ENCODE measurements at places on chromosomes 11 and 22. TPM values are rescaled to one million over a fixed set of nuclear protein-coding genes. Genes with fewer than 3 reads are reported as not detected.

The CHRM4 gene
- 0.23 TPM for total RNA-seq

The ENDOD1 gene
- 112 TPM for total RNA-seq

The MS4A4A gene
- total RNA-seq, result not detected

The OR10G6 gene
- not detected for total RNA-seq

The KCNK4 gene
- 0.20 TPM for total RNA-seq

The FLRT1 gene
- total RNA-seq, result 0.03 TPM

The SOX10 gene
- total RNA-seq, result not detected

The OR4A16 gene
- total RNA-seq, result not detected

The SLC25A17 gene
- 13.9 TPM for total RNA-seq

The FAU gene
- 138 TPM for total RNA-seq

The TH gene
- total RNA-seq, result not detected

The MICAL2 gene
- total RNA-seq, result 703 TPM

The TUG1 gene
- total RNA-seq, result 58.4 TPM

The C11orf97 gene
- not detected for total RNA-seq

The KIF18A gene
- 6.8 TPM for total RNA-seq

The TSPAN32 gene
- 0.46 TPM for total RNA-seq

The DBX1 gene
- not detected for total RNA-seq

Data from smooth muscle cell of the pulmonary artery (primary cell).